ENCODE measurements at places on chromosomes 2 and 18.

DNA sequence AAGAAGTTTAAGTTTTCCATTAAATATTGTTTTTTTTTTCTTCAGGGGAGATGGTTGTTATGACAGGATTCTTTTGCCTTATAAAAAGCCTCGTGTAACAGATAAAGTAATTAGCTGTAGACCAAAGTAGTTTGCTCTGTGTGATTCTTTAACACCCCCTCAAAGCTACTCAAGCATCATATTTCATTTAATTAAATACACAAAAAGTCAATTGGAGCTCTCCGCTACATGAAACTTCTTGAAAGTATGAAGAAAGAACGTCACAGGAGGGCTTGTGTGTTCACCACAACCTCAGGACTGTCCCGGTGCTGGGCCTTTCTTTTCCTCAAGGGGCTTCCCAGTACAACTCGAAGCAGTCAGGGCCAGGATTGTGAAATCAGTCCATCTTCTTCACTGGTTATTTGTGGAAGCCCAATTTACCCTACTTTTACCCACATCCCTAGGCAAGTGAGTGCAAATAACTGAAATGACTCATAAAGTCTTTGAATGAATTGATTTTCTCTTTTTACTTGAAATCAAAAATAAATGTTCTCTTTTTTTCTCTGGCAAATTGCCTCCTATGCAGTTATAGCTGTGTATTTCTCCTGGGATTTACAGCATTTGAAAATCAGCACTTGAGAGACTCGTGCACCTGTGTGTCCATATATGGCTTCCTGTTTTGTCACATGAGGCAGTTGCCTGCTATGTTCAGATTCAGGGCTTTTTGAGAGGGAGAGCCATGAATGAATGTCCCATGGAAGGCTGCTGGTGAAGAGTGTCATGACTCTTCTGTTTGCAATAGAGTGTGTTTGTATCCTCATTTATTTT is 48.6 kb downstream of the LINC00305 start:
- no peak for DNase-seq

- no peak for DNase-seq
Measured at GRCh38 chr2:112493048-112493447, 11.1 kb downstream of the TTL start.

DNA sequence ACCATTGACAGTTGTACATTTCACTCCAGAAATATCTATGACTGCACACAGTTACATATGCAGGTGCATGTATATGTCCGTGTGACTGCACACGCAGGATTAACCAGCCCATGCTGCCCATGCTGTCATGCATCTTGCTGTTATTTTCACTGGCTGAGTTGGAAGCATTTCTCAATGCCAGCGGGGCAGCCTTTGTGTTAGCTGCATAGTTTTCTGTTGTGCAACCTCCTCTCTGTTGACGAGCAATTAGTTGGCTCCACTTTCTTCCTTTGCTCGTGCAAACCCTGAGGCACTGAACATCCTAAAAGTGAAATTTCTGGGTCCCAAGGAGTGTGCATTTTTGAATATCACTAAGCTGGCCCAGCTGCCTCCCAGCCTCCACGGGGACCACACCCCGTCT is 133.4 kb upstream of the GLI2 start:
- no peak for DNase-seq

- no peak for DNase-seq
Measured at GRCh38 chr18:6414723-6415417, at the start of gene L3MBTL4. TSS of gene L3MBTL4 (minus strand) at chr18:6414911. CDS start at chr18:6311625, 103,286 bp downstream.

GRCh38 chr2:27441958-27442919 is at the start of gene KRTCAP3:
TSS of gene KRTCAP3 (plus strand) at chr2:27442381. CDS start at chr2:27442413, 32 bp downstream.
- DNase-seq = no peak

DNA sequence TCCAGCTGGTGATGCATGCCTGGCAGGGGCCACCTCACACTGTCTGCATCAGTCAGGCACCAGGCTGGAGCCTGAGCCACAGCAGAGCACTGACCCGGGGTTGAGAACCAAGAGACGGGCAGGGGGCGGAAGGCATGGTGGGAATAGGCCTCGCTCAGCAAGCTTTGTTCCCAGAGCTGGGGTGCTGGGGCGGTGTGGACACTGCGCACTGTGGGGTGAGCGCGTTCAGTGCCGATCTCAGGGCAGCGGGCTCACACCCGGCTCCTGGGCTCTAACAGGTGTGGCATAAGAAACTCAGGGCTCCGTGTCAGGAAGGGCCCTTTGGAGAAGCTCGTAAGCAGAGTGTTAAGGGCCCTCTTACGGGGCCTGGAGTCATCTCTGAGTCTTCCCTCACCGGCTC is 15.7 kb downstream of the SH3RF3 start:
- DNase-seq = no peak

DNA sequence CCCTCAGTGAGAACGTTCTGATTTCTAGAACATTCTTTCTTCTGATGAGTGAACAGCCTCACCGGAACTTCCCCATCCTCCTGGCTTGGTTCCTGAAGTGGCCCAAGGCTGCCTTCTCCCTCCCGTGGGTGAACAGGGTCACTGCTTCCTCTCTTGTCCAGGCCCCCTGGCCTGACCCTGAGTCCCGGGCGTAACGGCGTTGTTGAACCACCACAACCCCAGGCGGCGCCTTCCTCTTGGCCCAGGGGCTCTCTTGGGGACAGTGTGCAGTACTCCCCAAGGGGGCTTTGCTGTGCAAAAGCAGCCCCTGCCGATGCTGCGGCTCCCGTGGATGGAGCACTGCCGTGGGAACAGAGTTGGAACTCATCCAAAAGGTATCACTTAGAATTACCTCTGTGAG is 147.2 kb downstream of the TSN start:
- DNase-seq = no peak

DNA sequence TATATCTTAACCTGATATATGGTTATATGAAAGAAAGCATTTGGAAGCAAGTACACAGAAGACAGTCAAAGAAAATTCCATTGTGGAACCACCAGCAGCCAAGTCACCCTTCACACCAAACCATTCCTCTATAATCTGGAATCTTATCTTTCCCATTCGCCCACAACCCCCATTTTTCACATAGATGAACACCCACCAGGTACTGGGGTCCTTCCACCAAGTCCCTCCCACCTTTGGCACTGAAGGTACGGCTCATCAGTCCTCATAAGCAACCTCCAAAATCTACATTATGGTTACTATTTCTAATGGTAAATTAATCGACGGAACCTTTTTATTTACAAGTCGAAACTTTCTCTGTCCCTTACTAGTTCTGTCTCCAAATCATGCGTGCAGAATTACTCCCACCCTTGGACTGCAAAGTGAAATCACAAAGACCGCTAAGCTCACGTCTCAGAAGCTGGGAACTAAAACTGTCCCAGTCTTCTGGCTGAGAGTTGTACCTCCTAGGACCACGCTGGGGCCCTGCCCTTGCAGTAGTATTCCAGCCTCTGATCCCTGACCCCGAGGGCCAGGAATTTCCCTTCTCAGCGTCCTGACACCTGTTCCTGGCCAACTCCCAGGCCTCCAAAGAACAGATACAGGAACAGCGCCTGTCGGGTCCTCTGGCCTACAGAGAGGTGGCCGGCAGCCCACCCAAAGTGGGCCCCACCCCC is 702 bp downstream of the OLA1 start:
- DNase-seq = no peak

- no peak for DNase-seq
Measured at GRCh38 chr2:108145557-108146326, 94.0 kb upstream of the SULT1C3 start.

DNA sequence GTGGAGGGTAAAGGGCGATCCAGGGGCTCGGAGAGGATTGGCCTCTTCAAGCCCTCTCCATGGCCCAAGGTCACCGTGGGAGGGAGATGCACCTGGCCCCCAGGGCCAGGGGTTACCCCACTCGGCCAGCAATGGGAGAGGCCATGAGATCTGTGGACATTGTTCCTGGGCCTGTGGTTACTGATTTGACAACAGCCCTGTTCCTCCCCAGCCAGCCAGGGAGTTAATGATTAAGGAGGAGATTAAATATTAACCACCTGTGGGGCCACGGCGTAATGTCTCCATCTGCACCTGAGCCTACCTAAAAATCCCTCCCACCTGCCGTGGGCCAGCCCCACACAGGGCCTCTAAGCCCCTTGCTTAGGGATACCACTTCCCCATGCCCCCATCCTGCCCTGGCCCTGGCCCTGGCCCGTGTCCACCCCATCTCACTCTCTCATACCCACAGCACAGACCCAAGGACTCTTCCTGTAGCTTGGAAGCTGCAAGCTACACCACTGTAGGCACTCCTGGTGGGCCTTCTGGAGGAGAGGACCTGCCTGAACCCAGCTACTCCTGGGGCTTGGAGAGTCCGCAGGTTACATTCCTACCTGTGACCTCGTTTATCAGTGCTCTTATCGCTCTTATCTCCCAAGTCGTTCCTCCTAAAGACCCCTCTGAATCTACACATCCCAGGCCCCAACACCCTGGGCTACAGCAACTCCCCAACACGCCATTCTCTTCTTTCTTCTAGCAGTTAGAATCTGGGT is 32.1 kb downstream of the ZFP36L2 start:
- no peak for DNase-seq

DNA sequence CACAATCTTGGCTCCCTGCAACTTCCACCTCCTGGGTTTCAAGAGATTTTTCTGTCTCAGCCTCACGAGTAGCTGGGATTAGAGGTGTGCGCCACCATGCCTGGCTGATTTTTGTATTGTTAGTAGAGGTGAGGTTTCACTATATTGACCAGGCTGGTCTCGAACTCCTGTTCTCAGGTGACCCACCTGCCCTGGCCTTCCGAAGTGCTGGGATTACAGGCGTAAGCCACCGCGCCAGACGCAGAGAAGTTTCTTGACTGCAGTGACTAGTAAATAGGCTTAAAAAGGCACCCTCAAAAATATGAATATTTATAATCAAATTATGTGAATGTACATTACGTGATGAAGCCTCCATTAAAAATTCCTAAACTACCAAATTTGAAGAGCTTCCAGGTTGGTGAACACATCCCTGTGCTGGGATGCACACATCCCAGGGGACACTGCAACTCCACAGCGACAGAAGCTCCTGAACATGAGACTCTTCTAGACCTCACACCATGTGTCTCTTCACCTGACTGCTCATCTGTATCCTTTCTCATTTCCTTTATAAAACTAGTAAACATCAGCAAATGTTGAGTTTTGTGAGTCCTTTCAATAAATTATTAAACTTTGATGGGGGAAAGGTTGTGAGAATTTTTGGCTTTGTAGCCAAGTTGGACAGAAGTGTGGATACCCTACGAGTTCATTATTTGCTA is 203.3 kb upstream of the SPOPL start:
- DNase-seq = no peak

DNA sequence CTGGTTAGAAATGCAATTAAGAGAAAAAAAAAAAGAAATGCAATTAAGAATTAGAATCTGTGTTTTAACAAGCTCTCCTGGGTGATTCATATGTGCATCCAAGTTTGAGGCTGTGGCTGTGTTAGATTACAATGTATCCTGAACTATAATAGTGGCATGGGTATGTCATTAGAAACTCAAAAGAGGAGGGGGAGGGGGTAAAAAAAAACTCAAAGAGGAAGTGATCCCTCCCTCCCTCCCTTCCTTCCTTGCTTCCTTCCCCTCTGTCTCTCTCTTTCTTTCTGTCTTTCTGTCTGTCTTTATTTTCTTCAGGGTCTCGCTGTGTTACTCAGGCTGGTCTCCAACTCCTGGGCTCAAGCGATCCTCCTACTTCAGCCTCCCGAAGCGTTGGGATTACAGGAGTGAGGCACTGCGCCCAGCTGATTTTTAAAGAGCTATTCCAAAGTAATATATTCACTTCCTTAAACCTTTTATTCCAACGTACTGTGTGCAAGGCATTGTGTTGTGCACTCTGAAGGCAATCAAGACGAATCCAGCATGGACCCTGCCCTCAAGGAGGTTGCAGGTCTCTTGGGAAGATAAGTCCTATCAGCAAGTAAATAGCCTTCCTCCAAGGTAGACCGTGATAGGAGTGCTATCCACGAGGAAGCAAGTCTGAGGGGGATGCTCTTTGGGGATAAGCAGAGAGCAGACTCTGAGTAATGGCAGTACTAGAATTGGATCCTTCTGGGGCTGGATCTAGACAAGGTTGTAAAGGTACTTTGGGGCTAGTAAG is 35.9 kb upstream of the MCFD2 start:
- no peak for DNase-seq

- DNase-seq = no peak
Measured at GRCh38 chr2:209986415-209986814, 16.0 kb upstream of the RPE start.

GRCh38 chr2:5696945-5697521 is 4.8 kb downstream of the SOX11 start:
- no peak for DNase-seq

DNA sequence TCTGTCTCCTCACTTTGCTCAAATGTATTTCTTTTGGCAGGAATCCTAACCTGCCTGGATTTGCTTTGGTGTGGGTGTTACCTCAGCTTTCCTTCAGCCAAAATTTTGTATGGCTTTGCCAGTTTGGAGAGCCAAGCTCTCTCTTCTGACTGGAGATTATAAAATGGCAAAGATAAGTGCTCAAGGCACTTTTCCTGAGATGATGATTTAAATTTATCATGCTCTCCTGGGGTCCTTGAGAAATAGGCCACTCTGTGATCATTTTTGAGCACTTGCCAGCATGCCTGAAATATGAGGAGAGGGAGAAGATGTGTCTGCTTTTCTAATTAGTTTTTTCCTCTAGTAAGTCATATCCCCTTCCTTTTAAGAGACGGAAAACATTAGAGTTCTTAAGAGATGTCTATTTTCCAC is 683.0 kb downstream of the SLC4A3 start:
- DNase-seq = no peak
